ENCODE measurements at places on chromosomes 7 and 10. TPM values are rescaled to one million over a fixed set of nuclear protein-coding genes. Genes with fewer than 3 reads are reported as not detected.

GRCh38 chr7:68143345-68143744 is 1146.7 kb downstream of the TYW1 start:
- no peak for DNase-seq

- DNase-seq: no peak
Observed at GRCh38 chr10:15636446-15636845, 83.3 kb downstream of the ITGA8 start.

GRCh38 chr7:79612022-79612421 is 158.6 kb upstream of the MAGI2 start:
- no peak for DNase-seq

OPN4 gene
- not detected for total RNA-seq

GRCh38 chr7:64774204-64774842 is 19.9 kb upstream of the ZNF138 start:
- DNase-seq: no peak
